Anterior cingulate cortex (tissue), 58 donors: ENCODE measurements at places on chromosomes 11 and 22.

DNA sequence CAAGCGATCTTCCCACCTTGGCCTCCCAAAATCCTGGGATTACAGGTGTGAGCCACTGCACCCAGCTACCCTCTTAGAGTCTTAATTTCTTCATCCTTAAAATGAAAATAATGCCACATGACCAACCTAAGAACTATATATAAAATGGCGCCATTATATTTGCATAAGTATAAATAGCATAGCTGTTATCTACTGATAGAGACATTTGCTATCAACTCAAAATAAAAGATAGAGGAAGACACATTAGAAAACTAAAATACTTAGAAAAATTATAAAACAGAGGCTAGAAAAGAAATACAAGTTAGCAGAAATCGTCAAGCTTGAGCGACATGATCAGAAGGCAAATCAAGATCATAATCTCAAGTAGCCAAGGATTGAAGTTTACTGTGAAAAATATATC lies 6.2 kb downstream of the FAM168A start:
- DNase-seq: no peak

GRCh38 chr22:37202716-37203115 lies 9.6 kb downstream of the SSTR3 start:
- DNase-seq: no peak

DNA sequence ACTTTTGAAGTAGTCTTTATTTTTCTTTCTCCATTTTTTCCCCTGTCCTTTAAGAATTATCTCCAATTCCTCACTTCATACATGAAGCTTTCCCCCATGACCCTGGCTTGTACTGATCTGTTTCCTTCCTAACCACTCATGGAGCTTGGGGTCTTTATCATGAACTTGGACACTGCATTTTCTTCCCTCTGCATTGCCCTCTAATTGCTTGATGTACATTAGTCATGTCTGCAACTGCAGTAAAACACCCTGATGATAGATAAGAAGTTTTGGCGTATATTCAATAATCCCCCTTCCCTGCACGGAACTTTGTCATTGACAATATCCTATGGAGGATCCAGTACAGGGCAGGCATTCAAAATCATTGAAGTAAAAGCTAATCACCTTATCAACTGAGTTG lies 3.4 kb downstream of the HEPHL1 start:
- no peak for DNase-seq

DNA sequence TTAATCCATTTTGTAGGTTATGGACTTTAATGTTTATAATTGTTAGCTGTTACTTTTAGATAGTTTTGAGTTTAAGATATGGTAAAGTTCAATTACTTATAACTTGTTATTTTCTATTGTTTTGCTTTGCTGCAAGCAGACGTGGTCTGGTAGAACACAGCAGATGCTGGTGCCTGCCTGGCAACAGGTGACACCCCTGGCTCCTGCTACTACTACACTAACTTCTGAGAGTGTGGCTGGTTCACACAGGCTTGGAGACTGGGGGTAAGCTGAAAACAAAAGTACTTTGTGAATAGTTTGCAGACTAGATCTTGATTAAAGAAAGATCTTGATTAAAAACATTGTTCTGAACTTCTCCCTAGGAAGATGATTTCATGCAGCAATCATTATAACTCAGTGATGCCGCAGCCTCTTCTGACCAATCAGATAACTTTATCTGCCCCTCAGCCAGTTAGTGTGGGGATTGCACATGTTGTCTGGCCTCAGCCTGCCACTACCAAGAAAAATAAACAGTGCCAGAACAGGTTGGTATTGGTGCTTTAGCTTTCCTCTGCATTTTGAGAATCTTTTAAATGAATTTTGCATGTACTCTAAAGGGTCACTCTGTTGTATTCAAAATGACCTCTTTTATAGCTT lies 90.4 kb downstream of the HIPK3 start:
- no peak for DNase-seq

DNA sequence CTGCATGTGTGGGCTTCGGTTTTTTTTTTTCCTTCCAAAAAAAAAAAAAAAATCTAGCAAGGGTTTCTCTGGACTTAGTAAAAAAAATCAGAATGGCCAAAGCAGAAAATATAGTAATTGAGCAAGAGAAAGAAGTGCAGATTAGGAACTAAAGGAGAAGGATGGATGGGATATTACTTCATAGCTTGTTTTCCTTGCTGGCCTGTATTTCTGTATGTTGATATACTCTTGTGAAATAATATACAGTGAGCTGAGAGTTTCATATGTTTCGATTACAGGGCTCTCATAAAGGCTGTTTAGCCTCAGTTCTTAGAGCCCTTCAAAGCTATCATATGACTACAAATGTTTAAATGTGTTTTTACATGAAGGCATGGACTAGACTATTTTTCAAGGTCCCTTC lies 34.3 kb upstream of the NFRKB start:
- DNase-seq: no peak
